Hypothalamus (tissue), 51 donors: ENCODE measurements at places on chromosomes 1 and 21.

GRCh38 chr1:234837713-234838112 lies 227.7 kb upstream of the IRF2BP2 start:
- DNase-seq: no peak

DNA sequence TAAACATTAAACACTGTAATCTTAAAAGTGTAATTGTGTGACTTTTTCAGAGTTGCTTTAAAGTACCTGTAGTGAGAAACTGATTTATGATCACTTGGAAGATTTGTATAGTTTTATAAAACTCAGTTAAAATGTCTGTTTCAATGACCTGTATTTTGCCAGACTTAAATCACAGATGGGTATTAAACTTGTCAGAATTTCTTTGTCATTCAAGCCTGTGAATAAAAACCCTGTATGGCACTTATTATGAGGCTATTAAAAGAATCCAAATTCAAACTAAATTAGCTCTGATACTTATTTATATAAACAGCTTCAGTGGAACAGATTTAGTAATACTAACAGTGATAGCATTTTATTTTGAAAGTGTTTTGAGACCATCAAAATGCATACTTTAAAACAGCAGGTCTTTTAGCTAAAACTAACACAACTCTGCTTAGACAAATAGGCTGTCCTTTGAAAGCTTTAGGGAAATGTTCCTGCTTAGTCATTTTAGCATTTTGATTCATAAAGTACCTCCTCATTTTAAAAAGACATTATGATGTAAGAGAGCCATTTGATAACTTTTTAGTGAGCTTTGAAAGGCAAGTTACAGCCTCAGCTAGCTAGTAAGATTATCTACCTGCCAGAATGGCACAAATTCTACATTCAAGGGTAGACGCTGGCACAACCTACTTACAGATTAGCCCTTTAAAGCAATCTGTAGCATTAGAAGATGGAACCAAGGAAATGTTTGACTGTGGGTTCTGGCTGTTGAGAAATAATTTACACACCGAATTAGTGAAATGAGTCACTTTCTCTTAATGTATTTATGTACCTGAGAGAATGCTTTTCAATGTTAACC lies 9.4 kb downstream of the SOD1 start:
- DNase-seq: no peak

DNA sequence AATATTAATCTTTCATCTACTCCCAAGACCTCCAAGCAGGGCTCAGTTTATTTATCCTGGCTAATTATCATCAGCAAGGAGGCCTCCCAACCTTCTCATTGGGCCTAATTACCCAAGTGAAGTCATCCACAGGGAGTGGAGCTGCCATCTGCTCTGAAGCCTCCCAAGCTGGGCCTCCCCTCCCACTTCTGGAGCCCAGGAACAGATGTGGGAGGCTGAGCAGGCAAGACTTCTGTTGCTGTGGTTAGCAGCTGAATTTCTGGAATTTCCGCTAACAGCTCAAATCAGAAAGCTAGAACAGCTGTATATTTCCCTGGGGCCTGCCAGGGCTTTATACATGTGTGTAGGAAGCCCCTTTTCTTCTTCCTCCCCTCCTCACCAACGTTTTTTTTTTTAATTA lies 127.5 kb downstream of the UCK2 start:
- DNase-seq: no peak

DNA sequence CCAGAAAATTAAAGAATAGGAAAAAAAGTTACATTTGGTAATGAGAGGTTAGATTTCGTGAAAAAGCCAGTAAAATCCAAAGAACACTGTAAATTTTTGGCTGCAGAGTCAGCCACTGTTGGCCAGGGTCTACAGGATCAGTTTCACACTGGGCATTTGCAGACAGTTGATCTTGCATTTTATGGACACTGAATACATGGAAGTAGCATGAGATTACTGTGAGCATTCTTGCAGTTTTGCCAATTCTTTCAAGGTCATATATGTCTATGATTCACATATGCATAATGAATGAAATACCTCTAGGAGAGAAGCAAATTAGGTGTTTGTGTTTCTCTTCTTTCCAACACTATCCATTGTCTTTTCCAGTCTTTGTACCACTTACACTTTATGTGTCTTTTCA lies 200.8 kb upstream of the DPYD start:
- DNase-seq: no peak

GRCh38 chr1:203306965-203307541 lies 1.7 kb downstream of the BTG2 start:
- DNase-seq: no peak

GRCh38 chr1:21816602-21817302 lies 4.7 kb downstream of the LDLRAD2 start:
- DNase-seq: no peak

- DNase-seq: no peak
Measured at GRCh38 chr1:57470036-57470435, 46.2 kb upstream of the DAB1 start.

DNA sequence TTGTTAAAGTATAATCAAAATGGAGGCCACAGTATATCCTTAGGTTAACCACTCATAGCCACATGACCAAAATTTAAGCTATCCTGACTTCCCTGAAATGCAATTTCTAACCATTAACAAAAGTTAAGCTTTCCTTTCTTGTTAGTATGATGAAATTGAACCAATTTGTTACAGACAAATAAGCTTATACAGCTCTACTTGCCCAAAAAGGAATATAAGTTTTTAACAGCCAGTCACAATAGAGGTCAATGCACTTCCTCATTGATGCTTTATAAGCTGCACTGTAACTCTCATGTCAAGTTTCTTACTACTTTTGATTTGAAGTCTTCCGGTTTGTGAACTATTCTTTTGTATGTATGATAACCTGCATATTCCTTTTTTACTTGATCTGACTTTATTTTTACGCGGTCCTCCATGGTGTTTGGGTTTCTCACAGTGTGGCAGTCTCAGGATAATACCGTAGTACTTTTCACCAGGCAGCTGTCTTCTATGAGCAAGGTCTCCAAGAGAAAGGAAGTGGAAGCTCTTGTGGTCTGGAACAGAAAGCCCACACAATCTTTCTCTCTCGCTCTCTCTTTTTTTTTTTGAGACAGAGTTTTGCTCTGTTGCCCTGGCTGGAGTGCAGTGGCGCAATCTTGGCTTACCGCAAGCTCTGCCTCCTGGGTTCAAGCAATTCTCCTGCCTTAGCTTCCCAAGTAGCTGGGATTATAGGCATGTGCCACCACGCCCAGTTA lies 331.6 kb downstream of the SRGAP2C start:
- no peak for DNase-seq

DNA sequence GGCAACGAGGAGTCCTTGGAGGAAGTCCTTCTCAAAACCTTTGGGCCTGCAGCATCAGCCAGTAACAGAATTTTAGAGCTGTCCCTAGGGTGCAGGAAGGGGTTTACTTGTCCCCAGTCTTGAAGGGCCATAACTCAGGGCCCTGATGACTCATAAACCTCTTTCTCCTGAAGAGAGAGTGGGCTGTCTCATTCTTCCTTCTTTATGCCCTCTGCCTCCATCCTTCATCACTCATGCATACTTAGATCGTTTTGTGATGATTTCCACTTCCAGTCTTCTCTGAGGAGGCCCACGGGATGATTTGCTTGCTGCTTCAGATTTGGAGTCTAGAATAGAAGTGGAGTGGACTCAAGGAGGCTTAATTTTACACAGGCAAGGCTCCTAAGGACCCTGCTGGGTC lies 60.2 kb downstream of the NDUFS5 start:
- no peak for DNase-seq

GRCh38 chr1:223228931-223229528 lies 86.0 kb upstream of the TLR5 start:
- DNase-seq: no peak

DNA sequence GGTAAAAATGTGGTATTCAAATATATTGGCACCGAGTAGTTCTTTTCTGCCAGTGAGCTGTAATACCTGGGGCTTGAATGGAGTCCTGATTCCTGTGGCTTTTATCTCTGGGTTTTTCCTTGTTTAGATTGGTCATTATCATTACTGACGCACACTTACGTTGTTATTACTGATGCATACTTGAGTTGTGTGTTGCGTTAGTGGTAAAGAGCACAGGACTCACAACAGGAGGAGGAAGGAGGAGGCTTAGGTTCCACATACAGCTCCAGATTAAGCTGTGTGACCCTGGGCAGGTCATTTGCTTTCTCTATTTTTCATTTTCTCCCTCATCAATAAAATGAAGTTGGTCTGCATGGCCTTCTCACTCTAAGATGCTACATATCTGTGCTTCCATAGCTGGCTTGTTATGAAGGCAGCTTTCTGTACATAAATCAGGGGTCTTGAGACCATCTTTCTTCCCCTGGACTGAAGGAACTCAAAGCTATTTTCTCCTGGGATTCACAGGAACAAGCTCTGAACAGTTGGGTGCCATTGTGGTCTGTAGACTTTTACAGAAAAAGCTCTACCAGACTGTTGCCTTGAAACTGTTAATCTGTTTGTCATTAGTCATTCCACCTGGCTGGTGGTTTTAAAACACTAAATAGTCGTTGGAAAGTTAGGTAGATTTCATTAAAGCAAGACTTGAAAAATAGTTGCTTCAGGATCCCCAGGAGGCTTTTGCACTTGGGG lies 5.6 kb downstream of the ARID1A start:
- no peak for DNase-seq

- no peak for DNase-seq
Measured at GRCh38 chr1:41557751-41558455, 73.4 kb upstream of the EDN2 start.

DNA sequence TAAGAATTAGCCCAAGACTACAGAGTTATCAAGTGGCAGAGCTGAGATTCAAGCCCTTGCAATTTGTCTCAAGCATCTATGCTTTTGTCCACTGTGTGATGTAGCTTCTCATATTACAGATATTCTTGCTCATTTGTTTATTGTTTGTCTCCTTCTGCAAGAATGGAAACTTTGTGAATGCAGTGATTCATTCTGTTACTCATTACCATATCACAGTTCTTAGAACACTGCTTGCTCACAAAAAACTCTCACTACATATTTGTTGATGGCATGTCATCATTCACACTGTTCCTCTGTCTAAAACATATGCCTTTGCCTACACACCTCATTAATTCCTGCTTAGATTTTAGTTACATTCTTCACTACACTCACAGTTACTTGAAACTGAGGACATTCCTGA lies 1198.9 kb downstream of the PLA2G4A start:
- no peak for DNase-seq

GRCh38 chr21:37986751-37987399 lies 70.6 kb upstream of the KCNJ6 start:
- no peak for DNase-seq

DNA sequence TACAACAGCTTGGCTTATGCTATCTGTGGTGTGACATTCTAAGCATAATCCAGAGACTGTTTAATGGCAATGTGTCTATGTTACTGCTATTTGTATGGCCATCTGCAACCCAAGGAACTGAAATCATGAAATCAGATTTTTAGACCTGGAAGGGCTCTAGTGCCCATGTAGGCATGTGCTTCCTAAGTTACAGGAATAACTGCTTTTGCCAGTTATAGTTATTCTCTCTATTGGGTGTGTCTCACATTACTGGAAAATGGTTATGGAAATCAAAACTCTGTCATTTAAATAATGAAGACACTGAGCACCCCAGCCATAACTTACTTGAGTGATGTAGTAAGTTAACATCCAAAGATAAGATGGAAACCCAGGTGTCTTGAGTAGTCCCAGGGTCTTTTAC lies 12.6 kb upstream of the JUN start:
- no peak for DNase-seq
